ENCODE measurements at places on chromosomes 5 and 9. TPM values are rescaled to one million over a fixed set of nuclear protein-coding genes. Genes with fewer than 3 reads are reported as not detected.

Gene LRRC70
- total RNA-seq, result 18.0 TPM

Gene ACOT12
- total RNA-seq, result not detected

Gene IFNE
- total RNA-seq, result 0.99 TPM

Gene SPINK5
- total RNA-seq, result not detected

Gene PDGFRB
- total RNA-seq, result 0.63 TPM

Gene PRDM9
- total RNA-seq, result not detected

Gene CCDC152
- total RNA-seq, result 0.56 TPM

Gene SGCD
- total RNA-seq, result not detected

Gene HEMGN
- total RNA-seq, result not detected

Gene TYRP1
- 0.56 TPM for total RNA-seq

Gene PAPPA
- 0.09 TPM for total RNA-seq

Gene SAXO1
- not detected for total RNA-seq

Gene STC2
- 303 TPM for total RNA-seq

Gene SNX2
- 44.8 TPM for total RNA-seq

Gene CARTPT
- total RNA-seq, result not detected

Gene IPPK
- 22.1 TPM for total RNA-seq

Gene PCSK1
- 2.2 TPM for total RNA-seq

Gene CD14
- 0.09 TPM for total RNA-seq

Gene SPOCK1
- 423 TPM for total RNA-seq

Gene ATP10B
- not detected for total RNA-seq

Gene CTXN3
- not detected for total RNA-seq

Gene IL4
- total RNA-seq, result not detected

Gene PCDHB5
- 0.56 TPM for total RNA-seq

Gene HK3
- total RNA-seq, result not detected

Gene SLC36A2
- total RNA-seq, result not detected

Gene PCDHGA8
- 1.3 TPM for total RNA-seq

Gene IFNA13
- total RNA-seq, result not detected

Gene GM2A
- total RNA-seq, result 11.9 TPM

Gene PCDHA10
- 0.56 TPM for total RNA-seq

Gene C1QTNF3
- total RNA-seq, result 0.28 TPM

Gene TSSK1B
- total RNA-seq, result 0.09 TPM

Gene STPG3
- total RNA-seq, result not detected

Gene ARHGEF37
- total RNA-seq, result 9.4 TPM

Gene ANKRD31
- not detected for total RNA-seq

Gene PARP8
- 0.27 TPM for total RNA-seq

Gene CRAT
- 22.2 TPM for total RNA-seq
